ENCODE measurements at places on chromosomes 6 and 20.
A peak's percentile ranks its signal among the peaks of the same experiment; 100 is the strongest.

- no peak for DNase-seq
Measured at GRCh38 chr6:711925-712324, 19.0 kb upstream of the EXOC2 start.

GRCh38 chr6:109082188-109082577 lies 12.5 kb downstream of the SESN1 start:
- DNase-seq = no peak

DNA sequence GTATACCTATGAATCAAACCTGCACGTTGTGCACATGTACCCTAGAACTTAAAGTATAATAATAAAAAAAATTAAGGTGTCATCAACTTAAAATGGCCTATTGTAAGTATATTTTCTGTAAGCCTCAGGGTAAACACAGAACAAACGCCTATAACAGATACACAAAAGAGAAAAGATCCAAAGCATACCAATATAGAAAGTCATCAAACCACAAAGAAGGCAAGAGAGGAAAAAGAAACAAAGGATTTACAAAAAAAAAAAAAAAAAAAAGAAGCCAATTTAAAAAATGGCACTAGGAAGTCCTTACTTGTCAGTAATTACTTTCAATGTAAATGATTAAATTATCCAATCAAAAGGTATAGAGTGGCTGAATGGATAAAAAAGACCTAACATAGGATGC lies 24.6 kb upstream of the ASF1A start:
- no peak for DNase-seq

- DNase-seq = no peak
Measured at GRCh38 chr20:60238992-60239660, 280.9 kb downstream of the CDH26 start.

- DNase-seq = no peak
Measured at GRCh38 chr6:2545383-2546038, 205.2 kb downstream of the MYLK4 start.

- DNase-seq = no peak
Measured at GRCh38 chr6:31011153-31011552, 879 bp downstream of the MUC22 start.

- no peak for DNase-seq
Measured at GRCh38 chr20:63908008-63908682, 13.2 kb downstream of the DNAJC5 start.

DNA sequence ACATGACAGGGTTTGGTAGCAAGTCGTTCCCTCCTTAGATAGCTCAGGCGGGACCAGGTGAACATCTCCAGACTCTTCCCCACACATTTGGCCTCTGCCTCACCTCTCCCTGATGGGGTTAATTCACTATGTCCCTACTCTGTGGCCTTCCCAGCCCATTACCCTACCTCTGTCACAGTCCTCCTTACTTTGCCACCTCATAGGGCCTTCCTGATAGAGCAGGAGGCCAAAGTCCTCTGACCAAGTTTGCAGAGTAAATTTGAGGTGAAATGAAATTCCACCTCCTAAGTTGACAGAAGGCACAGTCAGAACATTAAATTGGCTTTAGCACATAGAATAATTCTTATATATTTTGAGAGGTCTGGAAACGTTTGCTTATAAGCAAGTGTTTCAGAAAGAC lies 53.1 kb upstream of the ARMC2 start:
- DNase-seq = no peak

- DNase-seq = no peak
Measured at GRCh38 chr20:9287826-9288225, 218.9 kb downstream of the PLCB4 start.

- DNase-seq = no peak
Measured at GRCh38 chr6:68651011-68651985, 16.2 kb downstream of the ADGRB3 start.

DNA sequence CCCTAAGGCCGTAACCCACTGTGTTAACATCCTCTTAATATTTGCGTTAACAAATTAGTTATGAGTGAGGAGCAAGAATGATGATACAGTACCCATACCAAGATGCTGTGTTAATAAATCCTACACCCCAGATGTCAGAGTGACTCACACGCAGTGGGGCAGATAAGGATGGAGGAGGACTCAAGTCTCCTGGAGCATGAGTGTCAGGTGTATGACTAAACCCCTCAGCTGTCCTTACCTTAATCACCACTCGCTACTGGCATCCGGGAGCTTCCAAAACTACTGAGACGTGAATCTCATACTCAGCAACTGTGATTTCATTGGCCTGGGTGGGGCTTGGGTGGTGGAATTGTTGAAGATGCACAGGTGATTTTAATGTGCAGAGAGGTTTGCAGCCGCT lies 131.3 kb upstream of the MTHFD1L start:
- no peak for DNase-seq

DNA sequence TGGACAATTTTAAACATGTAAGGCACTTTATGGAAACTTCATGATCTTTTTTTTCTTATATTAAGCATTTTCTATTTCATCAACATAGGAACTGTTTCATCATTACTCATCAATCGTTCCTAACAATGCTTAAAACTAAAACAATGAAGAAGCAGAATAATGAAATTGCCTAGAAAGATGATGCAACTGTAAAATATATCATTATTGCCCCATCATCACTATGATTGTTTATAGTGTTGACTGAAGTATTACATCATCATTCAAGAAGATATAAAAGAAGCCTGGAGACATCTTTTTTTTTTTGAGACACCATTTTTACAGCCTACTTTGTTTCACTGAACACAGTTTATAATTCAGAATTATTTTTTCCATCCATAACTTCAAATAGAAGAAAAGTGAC lies 147.2 kb downstream of the TRDN start:
- DNase-seq = no peak

DNA sequence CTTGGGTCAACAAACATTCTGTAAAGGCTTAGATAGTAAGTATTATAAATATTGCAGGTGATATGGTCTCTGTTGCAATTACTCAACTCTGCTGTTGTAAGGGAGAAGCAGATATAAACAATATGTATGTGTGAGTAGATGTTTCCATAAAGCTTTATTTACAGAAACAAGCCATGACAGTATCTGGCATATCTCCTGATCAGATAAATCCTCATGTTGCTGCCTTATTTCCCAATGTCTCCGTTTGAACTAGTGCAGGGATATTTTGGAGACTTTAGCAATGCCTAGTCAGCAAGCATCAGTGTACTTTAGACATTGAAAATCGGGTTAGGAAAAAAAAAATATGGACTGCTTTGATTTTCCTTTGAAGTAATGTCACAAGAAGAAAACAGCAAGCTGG lies 96.1 kb downstream of the LAMA2 start:
- no peak for DNase-seq

GRCh38 chr6:160128125-160128683 lies 6.6 kb downstream of the SLC22A1 start:
- no peak for DNase-seq

GRCh38 chr6:168107191-168107983 lies 28.4 kb upstream of the FRMD1 start:
- no peak for DNase-seq

DNA sequence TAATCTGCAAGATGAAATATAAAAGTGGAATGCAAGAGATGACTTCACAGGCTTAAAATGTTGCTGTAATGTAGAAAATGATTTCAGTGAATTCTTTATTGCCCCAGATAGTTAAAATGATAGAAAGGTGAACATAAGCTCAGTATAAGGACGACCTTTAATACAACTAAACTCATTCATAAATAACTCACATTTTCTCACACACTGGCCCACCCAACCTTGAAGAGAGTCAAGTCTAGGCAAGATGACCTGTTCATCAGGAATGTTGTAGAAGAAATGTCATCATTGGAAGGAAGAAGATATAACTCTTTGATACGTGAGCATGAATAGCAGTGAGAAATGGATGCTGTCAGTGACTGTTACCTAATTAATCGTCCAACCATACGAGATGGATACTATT lies 111.1 kb upstream of the SASH1 start:
- no peak for DNase-seq

GRCh38 chr20:13276945-13277541 lies 56.0 kb downstream of the ISM1 start:
- DNase-seq = no peak

DNA sequence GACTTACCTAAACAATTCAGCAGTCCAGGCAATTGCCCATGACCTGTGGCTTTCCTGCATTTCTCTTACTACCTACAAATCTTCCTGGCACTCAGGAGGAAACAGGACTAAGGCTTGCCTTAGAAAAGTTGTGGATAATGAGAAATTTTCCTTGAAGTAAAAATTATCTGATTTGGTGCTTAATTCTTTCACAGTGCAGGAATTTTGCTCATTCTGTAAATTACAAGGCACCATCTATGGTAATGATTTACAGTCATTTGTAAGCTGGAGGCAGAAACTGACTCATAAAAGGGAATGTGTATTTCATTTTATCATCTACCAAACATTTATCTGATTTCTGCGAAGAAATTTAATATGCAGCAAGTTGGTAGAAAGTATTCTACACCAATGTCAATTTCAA lies 211.5 kb upstream of the FKBP1C start:
- no peak for DNase-seq

DNA sequence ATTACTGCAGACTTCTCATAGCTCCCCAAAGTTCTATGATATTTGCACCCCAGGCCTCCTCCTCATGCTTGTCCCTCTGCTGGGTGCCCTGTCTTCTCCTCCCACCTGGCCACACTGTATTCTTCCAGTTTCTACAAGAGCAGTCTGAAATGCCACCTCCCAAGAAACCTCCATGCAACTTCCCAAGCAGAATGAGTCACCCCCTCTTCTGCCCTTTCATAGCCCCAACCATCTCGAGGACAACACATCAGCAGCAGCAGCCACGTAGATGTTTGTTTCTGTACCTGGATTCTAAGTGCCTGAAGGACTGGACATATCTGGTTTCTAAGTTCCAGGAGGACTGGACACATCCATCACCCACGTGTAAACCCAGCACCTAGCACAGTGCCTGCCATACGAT lies 6.6 kb upstream of the ULBP2 start:
- no peak for DNase-seq

- peak; percentile 9 for DNase-seq
Measured at GRCh38 chr6:33029328-33030184, 20.2 kb upstream of the HLA-DOA start.

DNA sequence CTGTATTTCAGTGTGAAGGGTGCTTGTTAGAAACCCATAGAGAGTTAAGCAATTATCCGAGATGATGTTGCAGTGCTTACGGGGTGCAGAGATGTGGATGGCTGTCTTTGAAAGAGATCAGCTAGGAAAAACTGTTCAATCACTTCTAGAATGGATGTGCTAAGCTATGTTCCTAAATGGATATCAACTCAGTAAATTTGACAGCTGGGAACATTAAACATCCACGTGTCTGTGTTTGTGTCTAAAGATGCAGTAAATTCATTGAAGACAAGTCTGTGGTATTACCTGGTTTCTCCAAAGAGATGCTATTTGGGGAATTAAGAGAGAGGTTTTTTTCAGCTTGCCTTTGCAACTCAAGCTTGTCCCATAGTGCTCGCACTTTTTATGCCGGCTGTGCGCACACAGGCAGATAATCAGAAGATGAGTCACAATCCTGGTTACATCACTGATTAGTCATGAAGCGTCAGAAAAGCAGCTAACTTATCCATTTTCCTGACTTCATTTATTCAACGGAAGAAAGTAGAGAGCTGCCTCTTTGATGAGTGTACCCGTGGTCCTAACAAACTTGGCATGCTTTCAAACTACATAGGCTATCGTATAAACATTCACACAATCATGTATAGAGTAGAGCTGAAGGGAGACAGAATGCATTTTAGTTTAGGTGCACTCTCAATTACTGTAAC lies 691.7 kb upstream of the SLC35B3 start:
- no peak for DNase-seq

DNA sequence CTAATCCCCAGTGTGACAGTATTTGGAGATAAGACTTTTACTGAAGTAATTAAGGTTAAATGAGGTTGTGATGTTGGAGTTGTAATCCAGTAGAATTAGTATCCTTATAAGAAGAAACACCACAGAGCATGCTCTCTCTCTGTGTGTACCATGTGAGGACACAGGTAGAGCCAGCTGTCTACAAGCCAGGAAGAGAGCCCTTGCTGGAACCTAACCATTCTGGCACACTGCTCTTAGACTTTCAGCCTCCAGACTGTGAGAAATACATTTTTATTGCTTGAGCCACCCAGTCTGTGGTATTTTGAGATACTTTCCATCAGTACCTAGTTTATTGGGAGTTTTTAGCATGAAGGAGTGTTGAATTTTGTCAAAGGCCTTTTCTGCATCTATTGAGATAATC lies 110.2 kb downstream of the PHF3 start:
- DNase-seq = no peak

DNA sequence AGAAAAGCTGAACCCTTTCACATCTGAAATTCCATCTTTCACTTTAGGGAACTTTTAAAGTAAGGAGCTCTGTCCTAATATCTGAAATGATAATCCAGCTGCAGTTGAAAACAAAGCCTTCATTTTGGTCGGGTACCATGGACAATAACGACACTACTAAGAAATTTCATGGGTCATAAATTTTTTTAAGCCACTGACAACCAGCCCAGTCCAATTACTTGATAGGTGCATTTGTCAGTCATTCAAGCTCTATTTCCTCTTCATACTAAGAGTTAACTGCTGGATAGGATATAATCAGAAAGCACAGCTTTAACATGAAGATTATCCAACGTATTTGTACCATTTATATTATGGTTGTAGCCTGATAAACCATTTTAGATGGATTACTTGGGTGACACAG lies 52.5 kb downstream of the MMUT start:
- no peak for DNase-seq

DNA sequence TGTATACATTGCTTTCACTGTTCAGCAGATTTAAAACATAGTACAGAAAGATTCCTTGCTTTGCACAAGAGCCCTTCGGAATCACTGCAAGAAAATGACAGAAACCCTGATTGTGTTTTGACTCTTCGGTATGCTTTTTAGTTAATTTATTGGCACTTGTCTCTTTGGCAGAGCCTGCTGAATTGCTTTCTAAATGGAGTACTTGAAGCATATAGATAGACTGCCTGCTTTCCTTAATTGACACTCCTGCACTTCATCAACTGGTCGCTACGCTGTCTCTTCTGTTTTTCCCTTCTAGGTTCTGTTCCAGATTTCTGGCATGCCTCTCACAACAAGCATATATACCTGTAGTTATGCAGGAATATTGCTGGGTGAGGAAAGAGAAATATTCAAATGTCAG lies 22.4 kb upstream of the RBM24 start:
- no peak for DNase-seq

DNA sequence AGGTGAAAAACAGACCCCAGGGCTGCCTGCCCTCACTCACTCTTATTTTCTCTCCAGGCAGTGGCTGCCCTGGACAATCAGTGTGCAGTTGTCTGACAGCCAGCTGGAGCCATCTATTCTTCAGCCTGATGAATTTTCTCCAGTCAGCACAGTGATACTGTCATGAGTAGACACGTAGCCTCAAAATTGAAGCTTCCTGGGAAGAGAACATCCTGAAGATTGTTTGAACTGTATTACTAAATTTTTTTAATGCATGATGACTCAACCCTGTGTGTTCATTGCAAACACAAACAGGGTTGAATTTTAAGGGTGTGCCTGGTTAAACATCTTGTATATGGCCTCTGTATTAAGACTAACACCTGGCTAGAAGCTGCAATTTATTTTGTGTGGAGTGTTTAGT lies 49.8 kb upstream of the STXBP5 start:
- no peak for DNase-seq

Data from hematopoietic multipotent progenitor cell treated with erythropoietin and hydrocortisone succinate and interleukin-3 and kit ligand, for 8 days (in vitro differentiated cells).